ENCODE measurements at places on chromosomes 7 and 10.
A peak's percentile ranks its signal among the peaks of the same experiment; 100 is the strongest.

GRCh38 chr10:43160046-43160920 lies 22.0 kb downstream of the CSGALNACT2 start:
- DNase-seq, result no peak

DNA sequence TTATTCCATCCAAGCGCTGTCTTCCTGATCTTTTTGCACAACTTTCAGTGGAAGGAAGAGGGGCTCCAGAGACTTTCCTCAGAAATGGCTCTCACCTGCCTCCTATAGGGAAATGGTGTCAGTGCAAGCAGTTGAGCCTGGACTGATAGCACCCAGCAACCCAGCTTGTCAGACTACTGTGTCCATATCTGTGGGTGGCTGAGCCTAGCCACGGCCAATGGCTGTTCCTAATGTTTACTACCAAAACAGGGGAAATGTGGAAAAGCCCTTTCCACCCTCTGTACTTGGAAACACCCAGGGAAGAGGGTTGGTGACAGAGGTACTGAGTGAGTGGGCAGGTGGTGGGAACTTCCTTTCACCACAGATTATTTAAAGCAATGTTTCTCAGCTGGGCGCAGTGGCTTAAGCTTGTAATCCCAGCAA lies 4.3 kb upstream of the YKT6 start:
- no peak for DNase-seq

DNA sequence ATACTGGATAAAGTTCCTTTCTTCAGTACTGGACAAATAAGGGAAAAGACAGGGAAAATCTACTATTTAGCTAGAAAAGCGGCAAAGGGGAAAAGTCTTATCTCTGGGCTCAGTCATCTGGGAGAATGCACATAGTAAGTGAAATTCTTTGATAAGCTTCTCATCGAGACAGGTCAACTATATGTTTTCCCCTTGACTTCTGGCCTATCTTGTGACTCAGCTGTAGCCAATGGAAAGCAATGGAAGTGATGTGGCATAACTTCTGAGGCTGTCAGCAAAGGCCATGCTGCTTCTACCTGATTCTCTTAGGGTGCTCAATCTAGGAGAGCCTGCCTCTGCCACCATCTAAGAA lies 91.9 kb downstream of the PCGF5 start:
- DNase-seq, result no peak

DNA sequence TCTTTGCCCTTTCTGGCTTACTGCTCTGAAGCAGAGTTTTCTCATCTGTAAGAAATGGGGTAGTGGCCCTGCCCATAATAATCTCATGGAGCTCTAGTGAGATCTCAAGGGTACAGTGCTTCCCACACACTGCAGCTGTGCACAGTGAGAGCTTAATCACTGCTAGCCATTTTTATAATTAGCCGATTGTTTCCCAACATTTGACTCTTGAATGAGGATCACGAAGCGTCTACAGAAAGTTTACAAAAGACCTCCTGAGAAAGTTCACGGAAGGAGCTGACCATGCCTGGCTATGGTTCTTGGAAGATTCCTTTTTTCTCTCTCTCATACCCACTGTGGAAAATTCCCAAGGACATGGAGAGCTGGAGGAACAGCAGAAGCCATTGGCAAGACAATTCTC lies 70.4 kb downstream of the FAM171A1 start:
- no peak for DNase-seq

GRCh38 chr7:26978146-26978545 lies 113.8 kb upstream of the SKAP2 start:
- no peak for DNase-seq

GRCh38 chr7:28165261-28165660 lies 15.3 kb downstream of the JAZF1 start:
- no peak for DNase-seq

DNA sequence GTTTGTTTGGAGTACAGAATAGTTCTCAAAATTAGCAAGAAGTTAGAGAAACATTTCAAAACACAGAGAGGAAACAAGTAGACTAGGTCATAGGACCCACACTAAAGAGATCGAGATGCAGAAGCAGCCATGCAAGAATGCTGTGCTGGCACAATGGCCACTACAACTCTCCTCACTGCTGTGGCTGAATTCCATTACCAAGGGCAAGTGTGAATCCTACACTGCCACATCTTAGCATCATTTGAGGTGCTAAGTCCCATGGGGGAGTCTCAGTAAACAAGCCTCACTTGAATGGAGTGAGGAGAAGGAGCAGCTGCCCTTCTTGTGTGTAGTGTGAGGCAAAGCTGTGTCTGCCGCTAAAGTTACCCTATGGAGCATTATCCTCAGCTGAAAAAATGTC lies 56.7 kb downstream of the PCLO start:
- DNase-seq, result no peak

GRCh38 chr10:13872411-13872810 lies 285.6 kb downstream of the PRPF18 start:
- DNase-seq, result no peak

GRCh38 chr7:41005374-41005901 lies 697.5 kb downstream of the INHBA start:
- no peak for DNase-seq

- DNase-seq, result no peak
These were observed 67.5 kb upstream of the EFCAB10 start for GRCh38 chr7:105648561-105649401.

DNA sequence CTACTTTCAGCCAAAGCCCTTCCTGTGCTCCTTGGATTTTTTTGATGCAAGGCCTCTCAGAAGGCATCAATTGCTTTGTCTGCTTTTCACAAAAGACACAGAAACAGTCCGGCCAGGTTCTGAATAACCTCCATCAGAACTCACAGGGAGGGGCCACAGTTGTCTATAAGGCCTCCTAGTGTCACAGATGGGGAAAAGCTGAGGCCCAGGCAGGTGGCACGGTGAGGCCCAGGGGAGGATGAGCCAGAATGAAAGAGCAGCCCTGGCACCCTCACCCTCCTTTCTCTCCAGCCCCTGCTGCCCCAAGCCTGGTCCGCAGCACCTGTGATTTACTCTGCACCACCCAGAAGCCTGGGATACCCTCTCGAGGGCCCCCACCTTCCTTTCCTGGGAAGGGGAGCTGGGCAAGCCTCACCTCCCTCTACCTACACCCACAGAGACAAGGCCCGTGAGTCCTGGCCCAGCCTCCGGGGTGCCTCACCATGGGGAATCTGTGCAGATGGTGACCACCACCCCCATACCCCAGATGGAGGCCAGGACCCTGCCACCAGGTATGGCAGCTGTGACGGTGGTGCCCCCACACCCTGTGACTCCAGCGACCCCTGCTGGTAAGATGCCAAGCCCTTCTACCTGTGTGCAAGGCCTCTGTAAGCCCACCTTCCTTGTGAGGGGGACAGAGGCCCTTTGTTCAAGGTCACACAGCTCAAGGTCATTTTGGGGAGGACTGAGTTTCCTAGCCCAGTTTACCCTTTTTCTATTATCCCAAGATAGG lies 26.2 kb upstream of the ZNF467 start:
- peak; percentile 63 for DNase-seq

DNA sequence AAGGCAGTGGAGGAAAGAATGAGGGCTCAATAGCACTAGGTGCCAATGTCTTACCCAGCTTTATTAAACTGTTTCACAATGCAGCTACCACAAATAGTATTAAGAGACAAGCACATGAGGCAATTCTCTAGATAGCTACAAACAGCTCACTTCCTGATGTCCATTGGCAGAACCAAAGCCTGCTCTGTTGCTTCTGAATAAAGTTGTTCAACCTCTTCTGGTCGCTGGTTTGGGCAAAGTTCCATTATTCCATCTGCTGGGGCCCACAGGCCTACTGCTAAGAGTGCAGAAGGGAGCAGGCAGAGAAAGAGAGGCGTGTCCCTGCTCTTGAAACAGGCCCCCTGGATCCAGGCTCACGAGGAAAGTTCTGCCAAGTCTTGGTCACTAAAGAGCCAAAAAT lies 173.9 kb downstream of the ZNF438 start:
- no peak for DNase-seq

Data from effector CD4-positive, alpha-beta T cell (primary cell).